ENCODE measurements at places on chromosomes 12 and 14. TPM values are rescaled to one million over a fixed set of nuclear protein-coding genes. Genes with fewer than 3 reads are reported as not detected.

CYP46A1 gene
- total RNA-seq = 0.11 TPM

SERPINA6 gene
- not detected for total RNA-seq

DIABLO gene
- 63.2 TPM for total RNA-seq

LRRK2 gene
- total RNA-seq = 9.6 TPM

RERGL gene
- not detected for total RNA-seq

All from uterine smooth muscle cell (primary cell).